Neural crest cell (in vitro differentiated cells): ENCODE measurements at places on chromosomes 6 and 20.

- no peak for DNase-seq
These were observed 178.2 kb downstream of the SYNE1 start for GRCh38 chr6:152458648-152459644.

DNA sequence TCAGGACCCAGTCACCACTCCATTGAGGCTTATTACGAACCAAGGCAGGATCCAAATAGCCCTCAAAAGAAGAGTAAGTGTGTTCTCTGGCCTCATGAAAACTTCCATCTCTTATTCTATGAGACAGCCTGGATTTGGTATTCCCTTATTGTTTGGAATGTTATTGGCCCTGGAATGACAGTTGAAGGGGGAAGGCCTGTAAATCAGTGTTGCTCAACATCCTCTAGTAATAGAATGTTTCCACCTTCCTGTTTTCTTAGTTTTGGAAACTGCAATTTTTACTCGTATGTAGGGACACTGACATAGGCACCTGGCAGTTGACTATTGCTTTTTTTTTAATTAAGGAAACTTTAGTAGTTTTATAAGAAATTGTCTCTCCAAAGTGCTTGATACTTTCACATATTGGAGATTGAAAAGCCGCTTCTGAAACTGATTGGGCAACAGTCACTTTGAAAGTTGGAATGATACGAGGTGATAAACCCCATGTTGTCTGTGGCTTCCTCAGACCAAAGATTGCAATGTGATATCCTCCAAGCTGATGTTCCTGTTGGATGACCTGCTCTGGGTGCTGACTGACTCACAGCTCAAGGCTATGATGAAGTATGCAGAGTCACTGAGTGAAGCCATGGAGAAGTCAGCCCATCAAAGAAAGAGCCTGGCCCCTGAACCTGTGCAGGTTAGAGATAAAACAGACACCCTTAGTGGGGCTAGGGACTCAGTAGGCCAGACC is 43.1 kb downstream of the BLTP3A start:
- DNase-seq: no peak

- no peak for DNase-seq
These were observed 65.2 kb downstream of the RIPOR3 start for GRCh38 chr20:50625986-50626677.

DNA sequence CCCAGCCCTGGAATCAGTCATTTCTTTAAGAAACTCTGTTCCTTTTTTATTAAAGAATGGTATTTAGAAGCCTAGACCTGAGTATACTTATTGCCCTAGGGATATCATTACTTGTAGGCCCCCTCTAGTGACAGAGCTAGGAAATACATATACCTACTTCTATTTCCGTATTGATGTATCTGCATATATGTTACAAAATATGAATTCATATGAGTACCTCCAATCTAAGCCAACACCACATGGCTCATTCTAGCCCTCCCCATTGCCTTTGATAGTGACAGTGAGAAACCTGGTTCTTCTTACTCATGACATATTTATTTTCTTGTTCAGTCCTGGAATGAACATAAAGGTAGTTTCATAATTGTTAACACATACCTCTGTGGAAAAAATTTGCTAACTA is 137.2 kb downstream of the FARS2 start:
- DNase-seq: no peak

- no peak for DNase-seq
These were observed 623.3 kb downstream of the CD109 start for GRCh38 chr6:74319292-74319691.

- DNase-seq: no peak
These were observed 178.0 kb downstream of the TAF4 start for GRCh38 chr20:61887596-61888093.

- no peak for DNase-seq
These were observed 237.0 kb downstream of the NKAIN2 start for GRCh38 chr6:124040655-124041054.

GRCh38 chr6:7496266-7496875 is 45.1 kb upstream of the DSP start:
- no peak for DNase-seq

DNA sequence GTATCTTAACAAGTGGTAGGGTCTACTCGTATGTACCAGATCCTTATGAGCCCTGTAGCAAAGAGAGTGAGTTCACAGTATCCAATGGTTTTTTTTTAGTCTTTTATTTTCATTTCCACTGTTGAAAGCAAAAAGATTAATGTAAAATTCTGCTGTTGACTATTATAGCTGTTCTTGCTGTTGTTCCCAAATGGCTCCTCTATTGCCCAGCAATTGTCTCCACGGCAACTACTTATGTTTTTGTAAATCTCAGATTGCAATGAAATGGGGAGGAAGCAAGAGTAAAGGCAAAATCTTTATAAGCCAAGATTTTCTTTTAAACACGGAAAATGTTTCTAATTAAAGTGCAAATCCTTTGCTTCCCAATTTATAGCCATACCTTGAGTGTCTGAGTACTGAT is 406.1 kb downstream of the EPM2A start:
- no peak for DNase-seq

DNA sequence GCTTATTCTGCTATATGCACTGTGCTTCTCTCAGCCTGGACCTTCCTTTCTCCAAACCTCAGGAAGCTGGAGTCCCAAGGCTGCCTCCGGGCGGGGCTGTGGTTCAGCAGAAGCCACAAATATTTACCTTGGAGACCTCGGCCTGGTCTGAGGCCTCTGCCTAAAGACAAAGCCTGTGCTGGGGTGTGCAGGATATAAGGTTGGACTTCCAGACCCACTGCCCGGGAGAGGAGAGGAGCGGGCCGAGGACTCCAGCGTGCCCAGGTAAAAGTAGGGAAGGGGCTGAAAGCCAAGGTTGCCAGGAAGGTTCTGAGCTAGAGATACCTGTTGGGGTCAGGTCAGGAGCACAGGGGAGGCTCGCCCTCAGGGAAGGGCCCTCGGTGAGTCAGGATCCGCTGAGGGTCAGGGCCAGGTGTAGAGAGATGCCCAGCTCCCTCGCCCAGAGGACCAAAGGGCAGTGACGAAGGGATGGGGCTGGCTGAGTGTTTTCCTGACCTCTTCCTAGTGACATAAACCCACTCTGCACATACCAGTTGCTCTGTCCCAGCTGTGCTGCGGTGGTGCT is at the start of gene BPIFB1:
TSS of gene BPIFB1 (plus strand) at position 224 of the 565 bp plus-strand sequence. CDS start 2,860 bp downstream, outside the sequence.
- no peak for DNase-seq

DNA sequence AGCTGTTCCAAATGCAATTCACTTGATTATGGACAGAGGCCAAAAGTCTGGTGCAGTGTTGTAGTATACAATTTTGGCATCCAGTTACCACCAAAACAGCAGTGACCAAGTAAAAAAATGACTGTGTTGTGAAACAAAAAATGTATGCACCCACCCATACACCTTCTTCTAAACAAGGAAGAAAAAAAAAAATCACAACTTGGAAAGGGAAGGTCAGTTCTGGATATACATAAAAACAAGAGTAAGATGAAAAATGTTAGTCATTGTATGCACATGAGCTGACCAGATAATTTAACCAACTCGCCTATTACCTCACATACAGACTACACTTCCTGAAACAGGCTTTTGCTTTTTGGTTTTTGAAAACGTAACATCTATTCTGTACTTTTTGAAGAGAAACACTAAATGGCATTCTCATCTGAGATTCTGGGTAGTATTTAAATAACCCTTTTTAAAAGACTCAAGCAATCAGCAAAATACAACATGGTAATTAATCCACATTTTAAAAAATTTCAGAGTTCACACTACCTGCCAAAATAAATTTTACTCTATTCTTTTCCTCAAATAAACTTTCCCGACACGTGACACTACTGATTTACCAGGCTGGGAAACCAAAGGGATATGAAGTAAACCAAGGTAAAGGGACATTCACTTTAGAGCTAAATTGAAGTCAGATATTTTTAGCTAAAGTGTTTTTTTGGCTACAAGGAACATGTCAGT is 141.6 kb upstream of the SHLD1 start:
- no peak for DNase-seq

DNA sequence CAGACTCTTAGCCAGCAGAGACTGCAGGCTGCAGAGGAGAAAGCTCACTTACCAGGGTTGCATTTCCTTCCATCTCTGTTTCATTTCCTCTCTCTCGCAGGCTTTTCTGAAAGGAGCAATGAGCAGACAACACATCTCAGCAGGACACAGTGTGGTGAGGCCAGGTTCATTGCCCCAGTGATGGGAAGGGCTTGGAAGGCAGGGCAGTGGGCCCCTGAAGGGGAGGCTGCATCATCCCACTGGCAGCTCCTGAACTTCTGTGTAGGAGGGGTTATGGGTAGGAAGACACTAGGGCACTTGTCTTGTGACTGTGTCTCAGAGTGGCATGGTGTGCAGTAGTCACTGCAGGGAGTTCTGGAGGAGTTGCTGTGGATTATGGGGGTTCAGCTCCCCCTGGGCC is 246.8 kb downstream of the QKI start:
- no peak for DNase-seq

DNA sequence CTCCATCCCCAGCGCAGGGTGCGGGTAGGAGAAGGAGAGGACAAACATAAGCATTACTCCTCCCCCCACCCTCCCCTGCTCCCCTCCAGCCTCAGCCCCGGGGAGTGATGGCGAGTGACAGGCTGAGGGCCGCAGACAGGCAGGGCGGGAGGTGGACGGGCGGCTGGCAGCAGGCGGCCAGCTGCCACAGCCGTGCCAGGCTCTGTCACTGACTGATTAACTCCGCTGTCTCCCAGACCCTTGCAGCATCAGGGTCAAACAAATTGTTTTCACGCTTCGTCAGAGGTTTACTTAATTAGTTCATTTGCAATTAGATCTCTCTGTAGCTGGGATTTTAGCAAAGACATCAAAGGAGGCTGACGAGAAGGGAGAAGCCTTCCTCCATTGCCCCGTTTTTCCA is 41.9 kb downstream of the FOXP4 start:
- no peak for DNase-seq

GRCh38 chr6:154241581-154241980 is 115.0 kb downstream of the IPCEF1 start:
- DNase-seq: no peak

- no peak for DNase-seq
These were observed 563 bp upstream of the NNAT start for GRCh38 chr20:37520419-37520955.

GRCh38 chr6:3740551-3741476 is 10.7 kb downstream of the PXDC1 start:
- DNase-seq: no peak

DNA sequence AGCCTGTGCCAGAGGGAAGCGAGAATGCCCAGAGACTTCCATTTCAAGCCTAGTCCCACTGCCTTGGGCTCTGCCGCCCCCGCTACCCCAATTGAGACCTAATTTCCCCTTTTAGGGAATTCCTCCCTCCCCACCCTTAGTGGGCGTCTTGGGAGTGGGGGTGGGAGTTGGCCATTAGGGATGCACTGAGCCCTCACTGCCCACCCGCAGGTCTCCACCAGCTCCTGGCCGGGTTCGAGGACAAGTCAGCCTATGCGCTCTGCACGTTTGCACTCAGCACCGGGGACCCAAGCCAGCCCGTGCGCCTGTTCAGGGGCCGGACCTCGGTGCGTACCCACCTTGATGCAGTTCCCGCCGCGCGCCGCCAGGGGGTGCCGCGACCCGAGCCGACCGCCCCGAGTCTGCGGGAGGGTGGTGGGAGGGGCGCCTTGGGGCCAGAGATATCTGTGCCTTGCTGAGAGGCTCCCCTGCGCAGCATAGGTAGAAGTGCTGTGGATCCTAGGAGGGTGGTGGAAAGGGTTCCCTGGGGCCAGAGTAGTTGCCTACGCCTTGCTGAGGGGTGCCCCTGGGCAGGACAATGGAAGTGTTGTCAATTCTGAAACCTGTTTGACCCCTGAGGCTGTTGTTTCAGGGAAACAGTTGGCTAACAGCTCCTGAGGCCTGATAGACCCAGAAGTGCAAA is 9.2 kb downstream of the ITPA start:
- peak; percentile 75 for DNase-seq

- no peak for DNase-seq
These were observed 352.1 kb upstream of the SOX4 start for GRCh38 chr6:21241231-21242130.

- DNase-seq: no peak
These were observed 222.2 kb upstream of the PRSS16 start for GRCh38 chr6:27025351-27025750.

DNA sequence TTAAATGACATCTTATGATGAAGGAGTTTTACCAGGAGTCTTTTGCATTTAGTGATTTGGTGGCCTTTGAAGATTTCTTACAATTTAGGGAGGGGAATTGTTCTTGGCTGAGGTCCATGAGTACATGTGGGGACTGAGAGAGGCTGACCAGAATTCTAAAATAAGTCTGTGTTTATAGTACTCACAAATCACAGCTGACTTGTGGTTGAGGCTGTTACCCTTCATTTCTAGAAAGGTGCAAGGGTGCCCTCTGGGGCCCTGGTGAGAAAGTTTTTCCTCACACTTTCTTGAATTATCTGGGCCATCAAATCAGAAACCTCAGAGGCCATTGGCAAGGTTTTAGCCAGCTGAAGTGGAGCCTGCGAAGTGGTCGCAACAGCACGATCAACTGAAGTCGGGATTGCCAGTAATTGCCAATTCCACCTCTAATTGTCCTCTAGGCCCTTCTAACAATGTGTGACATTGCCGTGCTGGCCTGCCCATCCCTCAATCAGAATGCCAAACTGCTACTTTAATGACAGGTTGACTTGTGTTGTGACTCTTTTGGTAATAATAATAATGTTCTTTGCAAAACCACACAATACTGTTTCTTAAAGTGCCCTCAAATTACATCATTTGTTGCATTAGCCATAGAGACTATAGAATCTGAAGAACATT is 221.6 kb downstream of the OGFRL1 start:
- no peak for DNase-seq

DNA sequence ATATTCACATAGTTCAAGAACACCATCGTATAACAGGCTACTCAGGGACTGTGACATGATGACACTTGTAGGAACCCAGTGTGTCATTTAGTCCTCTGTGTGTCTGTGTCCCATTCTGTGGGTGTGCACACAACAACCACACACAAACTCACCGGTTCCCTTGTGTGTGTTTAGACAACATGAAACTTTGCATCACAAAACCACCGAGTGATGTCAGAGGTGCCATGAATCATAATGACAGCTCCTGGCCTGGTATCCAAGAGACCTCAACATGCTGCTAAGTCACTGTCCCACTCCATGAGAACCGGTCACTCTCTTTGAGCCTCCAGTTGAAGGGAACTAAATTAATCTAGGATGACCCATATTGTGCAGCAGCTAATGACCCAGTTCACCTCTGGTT is 421.3 kb downstream of the PREX1 start:
- DNase-seq: no peak

DNA sequence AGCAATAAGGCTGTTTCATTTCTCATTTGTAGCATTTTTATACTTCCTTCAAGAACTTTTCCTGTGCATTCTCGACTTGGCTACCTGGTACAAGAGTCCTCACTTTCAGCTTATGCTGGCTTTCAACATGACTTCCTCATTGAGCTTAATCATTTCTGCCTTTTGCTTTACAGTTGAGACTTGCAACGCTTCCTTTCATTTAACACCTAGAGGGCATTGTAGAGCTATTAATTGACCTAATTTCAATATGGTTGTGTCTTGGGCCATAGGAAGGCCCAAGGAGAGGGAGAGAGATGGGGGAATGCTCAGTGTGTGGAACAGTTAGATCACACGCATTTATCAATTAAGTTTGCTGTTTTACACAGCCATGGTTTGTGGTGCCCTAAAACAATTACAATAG is 37.2 kb downstream of the SLC22A2 start:
- DNase-seq: no peak
